ENCODE measurements at places on chromosomes 4 and X. TPM values are rescaled to one million over a fixed set of nuclear protein-coding genes. Genes with fewer than 3 reads are reported as not detected.

DNA sequence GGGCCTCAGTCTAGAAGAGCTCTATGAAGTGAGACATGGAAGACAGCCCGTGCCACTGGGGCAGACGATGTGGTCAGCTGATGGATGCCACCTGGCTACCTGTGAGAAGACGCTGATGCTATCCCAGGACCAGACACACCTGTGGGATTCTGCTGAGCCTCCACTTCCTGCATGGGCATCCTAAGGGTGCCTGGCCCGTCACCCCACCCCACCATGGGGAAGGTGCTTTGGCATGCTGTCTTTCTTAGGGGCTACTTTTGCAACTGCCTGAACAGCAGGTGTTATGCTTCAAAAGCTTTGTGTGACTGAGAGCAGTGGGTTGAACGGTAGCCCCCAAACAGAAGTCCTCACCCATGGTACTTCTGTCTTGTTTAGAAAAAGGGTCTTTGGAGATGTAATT, 65.0 kb upstream of the STS start:
- DNase-seq = no peak

- no peak for DNase-seq
Observed at GRCh38 chr4:175779081-175779620, 32.9 kb downstream of the GPM6A start.

GRCh38 chrX:21440911-21441310, 66.7 kb downstream of the CNKSR2 start:
- DNase-seq = no peak

DNA sequence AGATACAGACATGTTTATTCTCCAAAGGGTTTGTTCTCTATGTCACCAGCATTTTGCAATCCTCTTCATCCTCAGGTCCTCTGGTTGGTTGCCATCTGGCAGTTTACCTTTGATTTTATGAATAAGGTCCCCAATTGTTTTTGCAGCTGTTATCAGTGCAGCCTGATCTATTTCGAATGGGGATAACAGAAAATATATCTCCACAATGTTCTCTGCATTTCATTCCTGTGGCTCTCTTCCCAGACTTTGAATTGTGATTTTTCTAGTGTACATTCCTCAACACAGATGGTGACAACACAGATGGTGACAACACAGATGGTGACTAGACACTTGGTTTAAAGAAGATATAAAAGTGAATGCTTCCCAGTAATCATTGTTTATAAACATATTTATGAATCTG, 74.1 kb downstream of the FBXO8 start:
- peak; percentile 14 for DNase-seq

DNA sequence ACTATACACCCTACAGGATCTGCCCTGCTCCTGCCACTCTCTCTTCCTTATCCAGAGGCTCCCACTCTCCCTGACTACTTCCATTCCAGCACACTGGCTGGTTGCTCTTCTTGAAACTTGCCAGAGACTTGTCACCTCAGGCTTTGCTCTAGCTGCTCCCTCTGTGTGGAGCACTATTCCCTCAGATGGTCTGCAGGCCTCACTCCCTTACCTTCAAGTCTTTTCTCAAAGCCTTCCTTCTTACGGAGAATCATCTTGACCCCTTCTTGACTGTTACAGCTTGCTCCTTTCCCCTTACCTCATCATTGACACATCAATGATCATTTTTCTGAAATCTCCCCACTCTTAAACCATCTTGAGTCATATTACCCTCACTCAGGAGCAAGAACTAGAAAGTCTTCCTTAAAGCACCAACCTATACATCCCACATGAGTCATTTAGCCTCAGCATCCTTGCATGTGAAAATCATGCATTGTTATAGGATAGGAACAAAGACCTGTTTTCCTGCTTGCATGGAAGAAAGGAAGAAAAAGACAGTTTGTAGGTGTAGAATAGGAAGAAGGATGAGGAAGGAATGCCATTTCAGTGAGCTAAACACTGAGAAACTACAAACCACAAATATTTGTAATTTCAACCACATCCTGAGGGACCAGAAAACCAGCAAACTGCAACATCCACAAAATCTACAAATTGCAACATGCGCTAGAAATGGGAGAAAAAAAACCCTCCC, 55.7 kb downstream of the ANTXR2 start:
- DNase-seq = no peak

DNA sequence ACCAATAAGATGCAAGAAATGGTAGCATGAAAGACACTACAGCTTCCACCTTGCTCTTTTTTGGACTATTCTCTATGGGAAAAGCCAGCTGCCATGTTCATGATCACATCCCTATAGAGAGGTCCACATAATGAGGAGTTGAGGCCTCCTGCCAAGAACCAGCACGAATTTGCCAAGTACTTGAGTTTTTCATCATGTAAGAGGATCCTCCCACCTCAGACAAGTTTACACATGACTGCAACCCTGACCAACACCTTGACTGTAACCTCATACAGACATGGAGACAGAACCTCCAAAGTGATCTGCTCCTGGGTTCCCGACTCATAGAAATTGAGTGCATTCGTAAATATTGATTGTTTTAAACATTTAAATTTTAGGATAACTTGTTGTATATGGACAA, 135.2 kb upstream of the TSPAN5 start:
- DNase-seq = no peak

GRCh38 chr4:25903900-25904747, 9.9 kb upstream of the SMIM20 start:
- no peak for DNase-seq

DNA sequence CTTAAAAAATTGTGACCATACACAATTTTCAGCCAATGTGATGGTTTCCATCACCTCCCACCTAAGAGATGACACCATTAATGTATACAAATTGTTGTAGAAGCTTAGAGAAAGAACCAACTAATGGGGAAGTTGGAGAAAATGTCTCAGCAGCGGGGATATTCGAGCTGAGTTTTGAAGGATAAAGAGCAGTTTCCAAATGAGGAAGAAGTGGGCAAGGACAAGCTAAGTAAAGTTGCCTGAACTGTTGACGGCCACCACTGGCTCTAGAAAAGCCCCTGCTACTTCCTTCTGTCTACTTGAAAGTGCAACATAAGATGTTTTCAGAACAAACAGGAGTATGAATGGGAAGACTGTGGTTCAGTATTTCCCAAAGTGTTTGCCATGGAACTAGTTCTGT, 92.0 kb downstream of the CHRNA9 start:
- DNase-seq = no peak

DNA sequence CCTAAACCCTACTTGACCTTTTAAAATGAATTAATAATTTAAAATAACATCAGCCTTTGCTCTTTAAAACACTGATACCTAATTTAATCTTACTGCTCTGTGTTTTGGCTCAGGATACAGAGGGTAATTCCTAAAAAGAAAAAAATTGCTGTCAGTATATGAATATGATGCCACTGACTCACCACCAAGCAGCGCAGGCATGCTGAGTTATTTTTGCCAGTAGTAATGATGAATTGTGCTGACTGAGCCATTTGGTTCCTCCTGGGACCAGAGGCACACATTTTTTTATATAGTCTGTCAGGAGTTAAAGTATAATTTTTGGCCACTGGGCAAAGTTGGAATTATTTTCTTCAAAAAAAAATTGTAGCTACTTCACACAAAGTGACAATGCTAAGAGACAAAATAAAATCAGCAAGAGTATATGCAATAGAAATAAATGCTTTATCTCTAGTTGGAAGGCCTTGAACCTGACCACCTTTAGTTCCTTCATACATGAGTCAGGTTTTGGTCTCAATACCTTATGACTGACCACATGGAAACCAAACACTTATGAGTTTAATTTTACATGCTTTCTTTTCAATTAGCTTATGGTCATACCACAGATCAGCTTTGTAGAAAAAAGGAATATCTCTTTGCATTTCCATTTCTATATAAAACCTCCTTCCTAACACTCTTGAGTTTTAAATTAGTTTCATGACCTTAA, 115.1 kb downstream of the PPP3CA start:
- no peak for DNase-seq

DNA sequence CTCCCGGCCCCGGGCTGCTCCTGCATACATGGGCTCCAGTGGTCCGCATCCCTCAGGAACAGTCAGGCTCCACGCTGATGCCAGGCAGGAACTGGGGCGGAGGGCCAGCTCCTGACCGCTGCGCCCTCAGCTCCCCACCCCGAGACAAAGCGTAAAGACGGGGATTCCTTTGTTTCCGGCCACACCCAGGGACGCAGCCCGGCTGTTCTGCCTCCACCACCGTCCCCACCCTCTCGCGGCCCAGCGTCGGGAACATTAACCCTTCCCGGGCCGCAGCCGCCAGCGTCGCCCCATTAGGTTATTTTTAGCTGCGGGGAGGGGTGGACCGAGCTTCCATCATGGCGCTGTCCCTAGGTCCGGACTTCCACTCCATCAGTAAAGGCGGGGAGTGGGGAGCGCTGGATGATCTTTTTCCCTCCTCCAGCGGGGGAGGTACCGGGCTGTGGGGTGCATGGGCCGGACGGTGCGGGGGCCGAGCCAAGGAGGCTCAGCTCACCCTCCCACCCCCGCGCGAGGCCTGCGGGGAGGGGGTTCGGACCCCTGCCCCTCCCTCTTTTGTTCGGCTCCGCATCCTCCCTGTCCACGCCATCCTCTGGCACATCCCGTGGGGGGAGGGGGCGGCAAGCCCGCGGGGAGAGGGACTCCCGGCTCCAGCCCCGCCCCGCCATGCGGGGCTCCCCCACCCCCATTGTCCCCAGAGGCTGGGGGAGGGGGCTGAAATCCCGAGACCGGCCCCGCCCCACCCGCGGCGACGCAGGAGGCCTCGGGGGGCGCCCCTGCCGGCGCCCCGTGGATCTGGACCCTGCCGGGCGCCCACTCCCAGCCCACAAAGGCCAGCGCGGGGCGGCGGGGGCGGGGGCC, 5.3 kb downstream of the CRMP1 start:
- DNase-seq = no peak

- no peak for DNase-seq
Observed at GRCh38 chr4:67250131-67250896, 295.0 kb downstream of the CENPC start.

DNA sequence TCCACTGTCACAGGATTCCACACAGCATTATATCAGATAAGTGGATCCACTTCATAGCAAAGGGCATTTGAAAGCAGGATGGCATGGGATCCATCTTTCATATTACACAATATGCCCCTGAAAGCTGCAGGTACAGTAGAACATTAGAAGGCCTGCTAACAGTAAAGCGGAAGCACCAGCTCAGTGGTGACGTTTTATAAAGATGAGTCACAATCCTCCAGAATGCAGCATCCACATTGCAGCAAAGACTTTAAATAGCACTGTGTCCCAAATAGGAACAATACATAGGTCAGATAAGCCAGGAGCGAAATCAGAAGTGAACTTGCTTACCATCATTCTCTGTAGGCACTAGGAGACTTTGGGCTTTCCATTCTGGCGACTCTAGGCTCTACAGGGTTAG, 609.5 kb upstream of the FAT1 start:
- DNase-seq = no peak

- DNase-seq = no peak
Observed at GRCh38 chrX:132948648-132949260, 9.7 kb downstream of the HS6ST2 start.

DNA sequence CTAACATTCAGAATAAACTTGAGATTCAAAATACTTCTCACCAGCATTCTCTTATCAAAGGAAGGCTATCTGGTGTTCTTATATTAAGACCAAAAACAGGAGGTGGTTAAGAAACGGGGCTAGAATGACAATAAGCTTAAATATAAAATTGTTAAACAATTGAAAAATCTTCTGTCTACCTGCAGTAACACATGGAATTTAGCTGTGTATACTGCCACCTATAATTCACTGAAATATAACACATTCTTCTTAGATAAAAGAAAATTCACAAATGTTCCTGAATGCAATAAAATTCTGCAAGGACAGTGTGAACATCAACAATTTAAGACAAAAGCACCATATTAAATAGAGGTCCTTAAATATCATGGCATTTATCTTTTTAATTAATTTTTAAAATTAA, 11.5 kb upstream of the PCDH10 start:
- no peak for DNase-seq

Gene SPANXN3
- not detected for total RNA-seq

Gene SLC6A14
- not detected for total RNA-seq

Gene IBSP
- total RNA-seq = not detected

Gene MAGEA2
- not detected for total RNA-seq

Gene PI4K2B
- total RNA-seq = 16.3 TPM

Gene CXCL3
- total RNA-seq = not detected

Gene SPON2
- total RNA-seq = 33.5 TPM

Gene BEX5
- 4.3 TPM for total RNA-seq

Gene GAGE12J
- not detected for total RNA-seq

Gene UVSSA
- total RNA-seq = 26.0 TPM

Gene MFAP3L
- total RNA-seq = 14.5 TPM

Gene HELT
- not detected for total RNA-seq

Measured in body of pancreas (tissue), 4 donors.